Inflammatory macrophage treated with lipopolysaccharide for 4 hours (primary cell): ENCODE measurements at places on chromosomes 5 and 9.

GRCh38 chr5:146024034-146024433, 81.3 kb downstream of the PLAC8L1 start:
- no peak for DNase-seq

DNA sequence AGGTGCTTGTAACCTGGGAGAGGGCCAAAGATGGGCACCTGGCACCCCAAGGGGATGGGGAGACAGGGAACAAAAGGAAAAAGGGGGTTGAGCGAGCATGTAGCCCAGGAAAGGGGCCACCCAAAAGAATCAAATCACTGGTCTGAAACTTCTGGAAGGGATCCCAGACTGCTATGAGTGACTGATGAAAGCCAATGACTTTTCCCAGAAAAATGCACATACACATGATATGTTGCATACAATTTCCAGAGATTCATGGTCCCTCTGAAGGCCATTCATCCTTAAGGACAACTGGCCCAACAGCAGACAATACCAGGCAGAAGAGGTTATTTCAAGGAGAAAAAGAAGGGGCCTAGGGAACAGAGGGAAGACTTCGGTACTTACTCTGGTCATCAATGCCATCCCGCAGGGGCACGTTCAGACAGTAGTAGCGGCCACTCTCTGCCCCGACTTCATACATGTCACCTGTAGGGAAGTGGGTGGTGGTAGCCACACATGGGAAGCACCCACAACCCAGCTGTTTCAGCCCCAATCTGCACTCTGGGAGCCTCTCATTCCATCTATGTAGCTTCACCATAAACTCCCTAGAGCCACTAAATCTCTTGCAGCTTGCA, 8.4 kb downstream of the HDAC3 start:
- no peak for DNase-seq

GRCh38 chr5:34657988-34658387, 1.9 kb downstream of the RAI14 start:
- DNase-seq, result no peak

- no peak for DNase-seq
Measured at GRCh38 chr5:53013857-53014256, 24.7 kb downstream of the ITGA2 start.

- DNase-seq, result no peak
Measured at GRCh38 chr5:56791396-56791795, 24.0 kb upstream of the MAP3K1 start.

- no peak for DNase-seq
Measured at GRCh38 chr5:57338868-57339340, 143.7 kb downstream of the ACTBL2 start.

GRCh38 chr9:108671794-108672193, 184.0 kb downstream of the ACTL7B start:
- DNase-seq, result no peak

DNA sequence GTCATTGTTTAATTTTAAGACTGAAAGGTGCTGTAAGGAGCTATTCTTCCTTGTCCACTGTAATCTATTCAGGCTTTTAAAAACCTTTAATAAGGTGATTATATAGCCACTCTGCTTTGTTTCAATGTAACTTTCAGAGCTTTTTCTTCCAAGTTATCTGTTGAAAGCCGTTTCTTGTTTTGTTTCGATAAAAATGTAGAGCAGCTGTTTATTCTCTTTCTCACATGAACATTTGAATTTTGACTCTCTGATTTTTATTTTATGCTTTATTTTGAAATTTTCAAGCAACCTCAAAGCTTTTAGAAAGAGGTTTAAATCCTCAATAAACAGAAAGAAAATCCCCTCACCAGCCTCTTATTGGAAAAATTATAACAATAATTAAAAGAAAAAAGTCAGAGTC, 47.2 kb downstream of the CPEB4 start:
- no peak for DNase-seq

DNA sequence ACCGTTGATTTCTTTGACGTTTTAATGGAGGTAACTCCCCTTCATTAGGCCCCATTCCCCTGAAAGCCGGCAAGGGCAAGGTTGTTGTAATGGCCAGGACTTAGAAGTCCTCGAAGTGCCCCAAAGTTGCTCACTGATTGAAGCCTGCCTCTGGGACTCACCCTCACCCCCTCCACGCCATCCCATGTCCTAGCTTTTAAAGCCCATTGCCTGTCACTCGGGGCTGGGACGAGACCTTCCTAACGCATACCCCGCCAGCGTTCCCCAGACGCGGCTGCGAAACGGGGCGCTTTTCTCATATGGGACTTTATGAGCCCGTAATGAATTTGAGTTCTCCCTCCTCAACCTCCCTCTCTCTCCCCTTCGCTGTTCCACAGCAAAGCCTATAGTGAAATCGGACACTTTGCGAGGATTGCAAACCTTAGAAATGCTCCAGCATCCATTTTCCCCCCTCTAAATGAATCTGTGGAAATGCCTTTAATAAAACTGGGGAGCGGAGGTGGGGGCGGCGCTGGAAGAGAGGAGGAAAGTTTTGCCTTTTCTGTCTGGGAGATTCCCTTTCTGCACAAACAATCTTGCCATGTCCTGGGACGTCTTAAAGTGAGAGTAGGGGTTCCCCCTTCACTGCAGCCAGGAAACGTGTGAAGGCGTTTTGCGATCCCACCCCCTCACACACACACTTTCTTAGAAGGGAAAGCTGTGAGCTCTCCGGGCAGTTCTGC, 1.5 kb downstream of the PAPPA start:
- no peak for DNase-seq

- no peak for DNase-seq
Measured at GRCh38 chr9:104794070-104794469, 30.1 kb downstream of the NIPSNAP3B start.

DNA sequence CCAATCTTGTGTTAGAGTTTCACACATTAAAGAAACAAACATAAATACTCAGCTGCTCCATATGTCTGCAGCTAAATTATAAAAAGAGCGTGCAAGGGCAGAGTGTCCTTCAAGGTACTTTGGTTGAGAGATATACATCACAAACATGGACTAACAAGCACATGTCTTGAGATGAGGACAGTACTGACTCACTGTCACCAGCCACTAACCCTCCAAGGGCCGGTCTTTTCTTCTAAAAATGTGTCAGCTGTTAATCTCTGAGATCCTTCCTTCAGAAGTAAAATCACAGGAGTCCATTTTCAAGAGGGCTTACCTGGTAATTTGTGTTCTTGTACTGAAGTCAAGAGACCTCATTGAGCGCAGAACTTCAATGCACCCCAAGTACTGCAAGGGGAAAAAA, 66.4 kb downstream of the SHC3 start:
- no peak for DNase-seq

DNA sequence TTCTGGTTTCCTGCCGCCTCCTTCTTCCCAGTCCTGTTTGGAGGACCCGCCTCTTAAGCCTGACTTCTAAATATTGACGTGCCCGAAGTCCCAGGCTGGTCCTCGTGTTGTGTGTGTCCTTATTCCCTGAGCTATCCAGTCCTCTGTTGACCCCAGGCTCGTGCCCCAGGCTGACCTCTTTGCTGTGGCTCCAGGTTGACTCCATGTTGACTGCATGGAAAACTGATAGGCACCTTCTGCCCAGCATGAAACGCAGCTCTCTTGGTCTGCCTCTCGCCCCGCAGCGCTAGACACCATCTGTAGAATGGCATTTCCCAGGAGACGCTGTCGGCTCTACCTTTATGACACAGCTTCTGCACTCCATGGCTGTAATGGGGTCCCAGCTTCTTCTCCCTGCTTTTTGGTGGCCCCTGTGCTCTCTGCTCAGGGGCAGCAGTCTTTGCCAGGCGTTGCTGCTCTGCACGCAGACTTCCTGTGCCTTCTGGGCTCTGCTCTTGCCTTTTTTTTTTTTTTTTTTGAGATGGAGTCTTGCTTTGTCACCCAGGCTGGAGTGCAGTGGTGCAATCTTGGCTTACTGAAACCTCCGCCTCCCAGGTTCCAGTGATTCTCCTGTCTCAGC, 28.4 kb downstream of the EHMT1 start:
- peak; percentile 7 for DNase-seq

DNA sequence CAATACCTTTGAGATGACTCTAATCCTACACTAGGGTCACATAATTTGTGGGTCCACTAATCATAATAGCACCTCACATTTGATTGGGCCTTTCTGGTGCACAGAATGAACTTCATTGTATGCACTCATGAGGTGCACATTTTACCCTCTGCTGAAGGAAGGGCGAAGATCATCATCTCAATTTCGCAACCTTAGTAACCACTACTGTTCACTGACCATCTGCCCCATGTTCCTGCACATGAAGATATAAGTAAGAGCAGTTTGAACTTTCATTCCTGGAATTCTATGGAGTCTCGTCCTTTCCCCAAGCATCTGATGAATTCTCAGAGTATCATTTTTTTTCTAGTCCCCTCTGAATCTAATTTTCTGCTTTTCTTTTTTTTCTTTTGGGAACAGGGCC, 21.2 kb downstream of the GAS1 start:
- no peak for DNase-seq

- peak; percentile 19 for DNase-seq
Measured at GRCh38 chr9:95181226-95181818, 136.2 kb downstream of the FANCC start.

- no peak for DNase-seq
Measured at GRCh38 chr5:149646564-149646963, 65.3 kb downstream of the ARHGEF37 start.

GRCh38 chr5:64292611-64293215, 127.1 kb downstream of the RNF180 start:
- DNase-seq, result no peak

- no peak for DNase-seq
Measured at GRCh38 chr9:36398745-36399144, 1.3 kb downstream of the RNF38 start.

DNA sequence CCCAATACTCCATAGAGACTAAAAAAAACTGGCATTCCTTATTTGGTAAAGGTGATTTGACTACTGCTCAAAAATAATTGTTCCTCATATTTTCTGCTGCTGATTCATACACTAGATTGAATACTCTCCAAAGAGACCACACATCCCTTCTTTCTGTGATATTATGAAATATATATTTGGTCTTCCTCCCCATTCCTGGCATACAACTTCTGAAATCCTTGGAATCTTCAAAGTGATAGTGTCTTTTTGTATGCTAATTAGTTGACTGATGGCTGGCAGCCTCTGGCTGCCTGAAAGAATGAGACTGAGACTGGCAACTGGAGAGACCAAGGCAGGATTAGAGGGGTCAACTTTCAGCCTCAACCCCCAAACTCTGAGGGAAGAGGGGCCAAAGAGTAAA, 348.0 kb upstream of the RFX3 start:
- no peak for DNase-seq

- no peak for DNase-seq
Measured at GRCh38 chr5:160474084-160474483, 52.4 kb downstream of the PTTG1 start.

DNA sequence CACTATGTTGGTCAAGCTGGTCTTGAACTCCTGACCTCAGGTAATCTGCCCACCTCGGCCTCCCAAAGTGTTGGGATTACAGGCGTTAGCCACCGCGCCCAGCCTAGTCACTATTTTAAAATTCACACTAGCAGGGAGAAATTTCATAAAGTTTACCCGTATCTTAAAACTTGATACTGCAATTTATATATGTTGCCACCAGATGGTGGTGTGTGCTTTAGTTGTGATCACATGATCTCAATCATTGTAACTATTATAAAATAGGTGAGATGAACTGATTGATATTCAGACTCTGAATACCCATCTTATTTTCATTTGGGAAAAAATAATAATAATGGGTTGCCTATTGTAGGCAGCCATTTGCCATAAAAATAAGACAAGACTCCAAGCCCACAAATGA, 1330.4 kb upstream of the WWC1 start:
- no peak for DNase-seq

- DNase-seq, result no peak
Measured at GRCh38 chr5:75891736-75892135, 174.5 kb upstream of the POC5 start.

DNA sequence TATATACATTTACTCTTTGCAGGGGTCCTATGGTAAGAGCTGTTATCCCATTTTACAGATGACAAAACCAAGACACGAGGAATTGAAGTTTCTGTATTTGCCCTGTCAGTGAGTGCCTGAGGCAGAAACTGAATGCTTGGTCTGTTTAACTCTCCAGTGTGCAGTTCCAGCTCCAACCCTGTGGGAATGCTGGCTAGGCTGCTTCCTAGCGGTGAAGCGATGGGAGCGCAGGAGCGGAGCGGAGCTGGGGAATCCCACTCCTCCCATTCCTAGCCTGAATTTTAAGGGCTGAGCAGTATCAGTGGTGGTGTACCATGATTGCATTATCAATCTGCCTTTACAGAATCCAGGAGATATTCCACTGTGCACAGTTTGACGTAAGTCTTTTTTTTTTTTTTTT, 202.3 kb downstream of the LRRC70 start:
- no peak for DNase-seq

GRCh38 chr9:17594961-17595360, 16.1 kb downstream of the SH3GL2 start:
- no peak for DNase-seq

GRCh38 chr9:84445737-84446136, 105.2 kb upstream of the SLC28A3 start:
- DNase-seq, result no peak

- no peak for DNase-seq
Measured at GRCh38 chr5:84118551-84118950, 266.1 kb downstream of the EDIL3 start.

- DNase-seq, result no peak
Measured at GRCh38 chr9:108434036-108434435, 421.8 kb downstream of the ACTL7B start.

DNA sequence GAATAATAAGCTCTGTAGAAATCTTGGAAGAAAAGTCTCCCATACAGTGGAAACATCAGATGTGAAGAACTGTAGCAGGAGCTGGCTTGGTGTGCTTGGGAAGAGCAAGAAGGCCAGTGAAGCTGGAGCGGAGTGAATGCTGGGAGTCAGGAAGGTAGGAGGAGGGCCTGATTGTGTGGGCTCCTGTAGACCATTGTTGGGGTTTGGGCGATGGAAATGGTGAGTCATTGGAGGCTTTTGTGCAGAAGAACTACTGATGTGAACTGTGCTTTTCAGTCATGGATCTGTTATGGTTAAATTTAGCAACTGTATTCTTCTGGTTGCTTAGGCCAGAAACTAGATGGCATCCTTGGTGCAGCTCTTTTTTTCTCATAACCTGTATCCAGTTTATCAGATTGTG, 2.3 kb downstream of the ICE1 start:
- DNase-seq, result no peak

DNA sequence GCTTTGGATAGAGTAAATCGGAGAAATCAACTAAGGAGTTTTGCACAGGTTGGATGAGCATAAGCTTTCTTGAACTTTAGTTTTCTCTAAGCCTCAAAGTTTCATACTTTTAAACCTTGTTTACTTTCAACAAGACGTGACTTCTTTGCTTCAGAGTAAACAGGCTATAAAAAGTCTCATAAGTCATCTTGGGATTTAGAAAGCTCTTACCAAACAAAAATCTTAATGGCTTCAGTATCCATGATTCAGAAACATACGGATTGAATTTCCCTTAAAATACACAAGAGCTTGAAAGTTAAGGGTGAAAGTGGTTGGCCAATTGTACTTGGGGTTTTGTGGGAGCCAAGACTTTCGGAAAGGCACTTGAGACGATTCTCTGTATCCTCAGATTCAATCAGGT, 270.9 kb upstream of the ANKH start:
- DNase-seq, result no peak
